ENCODE measurements at places on chromosomes 16 and 17.
A peak's percentile ranks its signal among the peaks of the same experiment; 100 is the strongest.

GRCh38 chr16:4176906-4177417 is 60.7 kb upstream of the ADCY9 start:
- DNase-seq = peak; percentile 29

- DNase-seq = no peak
Measured at GRCh38 chr17:27579897-27580321, 51.1 kb upstream of the LGALS9 start.

GRCh38 chr17:79220713-79221291 is 146.2 kb downstream of the ENGASE start:
- no peak for DNase-seq

DNA sequence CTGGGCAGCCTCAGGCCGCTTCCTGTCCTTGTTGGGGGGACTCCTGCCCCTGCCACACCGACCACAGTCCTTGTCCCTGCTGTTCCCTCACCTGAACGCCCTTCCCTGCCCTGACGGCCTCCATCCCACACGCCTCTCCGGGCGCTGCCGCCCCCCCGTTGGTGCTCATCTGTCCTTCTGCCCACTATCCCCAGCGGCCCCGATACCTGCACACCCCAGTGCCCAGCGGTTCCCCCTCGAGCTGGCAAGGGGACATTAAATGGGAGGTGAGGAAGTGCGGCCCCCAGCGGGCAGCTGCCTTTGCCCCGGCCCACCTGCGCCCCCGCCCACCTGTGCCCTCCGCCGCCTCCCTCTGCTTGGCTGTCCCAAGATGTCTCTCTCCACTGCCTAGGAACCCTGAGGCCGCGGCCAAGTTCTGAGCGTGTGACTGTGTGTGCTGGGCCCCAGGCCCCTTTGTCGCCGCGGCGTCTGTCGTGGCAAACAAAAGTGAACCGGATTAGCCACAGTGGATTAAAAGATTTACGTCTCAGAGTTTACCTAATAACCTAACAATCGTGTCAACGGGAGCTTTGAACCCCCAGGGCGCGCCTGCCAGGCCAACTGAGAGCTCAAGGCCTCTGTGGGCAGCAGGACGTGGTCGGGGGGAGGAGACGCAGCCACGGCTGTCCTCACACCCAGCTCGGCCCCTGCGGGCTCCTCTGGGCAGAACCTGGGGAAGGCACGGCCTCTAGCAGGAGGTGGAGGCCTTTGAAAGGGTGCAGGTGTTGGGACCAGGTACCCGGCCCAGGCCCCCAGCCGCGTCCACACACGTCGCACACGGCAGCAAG is 7.6 kb upstream of the AXIN1 start:
- no peak for DNase-seq

GRCh38 chr16:30137897-30138296 is 14.9 kb upstream of the MAPK3 start:
- no peak for DNase-seq

DNA sequence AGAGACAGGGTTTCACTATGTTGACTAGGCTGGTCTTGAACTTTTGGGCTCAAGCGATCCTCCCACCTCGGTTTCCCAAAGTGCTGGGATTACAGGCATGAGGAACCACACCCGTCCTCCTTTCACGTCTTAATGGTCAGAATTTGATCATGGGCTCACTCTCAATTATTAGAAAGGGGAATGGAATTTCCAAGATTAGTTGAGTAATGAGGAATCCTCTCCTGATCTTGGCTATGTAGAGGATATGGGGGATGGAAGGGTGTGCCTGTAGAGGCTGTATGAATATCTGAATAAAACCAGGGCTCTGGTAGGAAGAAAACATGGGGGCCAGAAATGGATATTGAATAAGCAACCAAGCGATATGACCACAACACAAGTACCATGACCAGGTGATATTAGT is 25.9 kb upstream of the SMURF2 start:
- peak; percentile 80 for DNase-seq

DNA sequence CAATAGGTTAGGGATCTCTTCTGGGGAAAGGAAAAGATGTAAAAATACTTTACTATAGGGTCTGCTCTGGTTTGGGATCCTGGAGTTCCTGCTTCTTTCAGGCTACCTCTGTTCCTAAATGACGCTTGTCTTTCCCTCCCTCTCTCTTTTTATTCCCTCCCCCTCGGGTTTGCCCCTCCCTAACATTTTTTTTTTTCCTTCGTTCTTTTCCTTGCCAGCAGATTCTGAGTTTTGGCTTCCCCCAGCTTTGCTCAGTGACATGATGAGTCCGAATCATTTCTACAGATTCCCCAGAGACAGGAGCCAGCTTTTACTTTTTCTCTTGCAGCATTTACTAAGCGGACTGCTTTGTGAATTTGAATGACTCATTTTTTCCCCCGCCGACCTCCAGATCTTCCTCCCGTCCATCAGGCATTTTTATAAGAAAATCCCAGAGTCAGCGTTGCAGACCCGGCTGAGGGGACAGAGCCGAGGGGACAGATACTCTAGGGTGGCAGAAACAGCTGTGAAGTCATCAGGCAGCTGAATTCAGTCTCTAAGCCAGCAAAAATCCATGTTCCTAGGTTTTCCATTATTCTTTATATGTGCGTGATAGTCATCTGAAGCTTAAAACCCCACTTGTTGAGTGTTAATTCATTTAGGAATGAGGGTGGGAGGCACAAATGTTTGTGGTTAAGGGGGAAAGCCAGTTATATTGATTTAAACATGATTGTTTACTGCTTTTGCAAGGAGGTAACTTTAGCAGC is at the start of gene TMEM100:
Gene TMEM100 (minus strand): TSS at position 123 of the 746 bp plus-strand sequence. CDS start 1,794 bp downstream, outside the sequence.
- DNase-seq = peak; percentile 96

DNA sequence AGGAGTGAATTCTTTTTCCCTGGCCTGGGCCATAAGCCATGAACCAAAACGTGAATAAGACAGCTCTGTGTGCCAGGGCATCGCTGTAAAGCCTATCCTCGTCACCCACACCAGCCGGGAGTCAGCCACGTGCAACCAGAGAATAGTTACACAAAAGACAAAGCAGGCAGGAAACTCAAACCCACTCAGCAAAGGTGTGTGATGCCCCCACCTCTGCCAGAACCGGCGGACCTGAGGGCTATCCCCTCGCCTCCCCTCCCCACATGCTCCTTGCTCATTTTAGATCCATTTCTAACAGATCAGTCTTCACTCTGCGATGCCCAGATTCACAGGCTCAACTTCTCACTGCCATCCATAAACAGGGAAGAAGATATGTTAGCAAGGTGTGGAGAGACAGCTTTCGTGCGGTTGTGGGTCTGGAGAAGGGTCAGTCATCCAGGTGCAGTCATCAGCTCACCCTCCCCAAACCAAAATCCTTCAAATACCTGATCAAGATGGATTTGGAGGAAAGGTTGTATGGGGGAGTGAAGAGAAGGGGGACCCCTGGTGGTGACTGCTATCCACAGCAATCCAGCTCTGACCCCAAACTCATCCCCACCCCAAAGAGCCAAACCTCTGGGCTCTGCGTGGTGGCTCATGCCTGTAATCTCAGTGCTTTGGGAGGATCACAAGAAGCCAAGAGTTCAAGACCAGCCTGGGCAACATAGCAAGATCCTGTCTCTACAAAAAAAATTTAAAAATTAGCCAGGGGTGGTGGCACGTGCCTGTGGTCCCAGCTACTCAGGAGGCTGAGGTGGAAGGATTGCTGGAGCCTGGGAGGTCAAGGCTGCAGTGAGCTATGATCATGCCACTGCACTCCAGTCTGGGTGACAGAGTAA is 219.2 kb downstream of the C16orf78 start:
- DNase-seq = peak; percentile 42

DNA sequence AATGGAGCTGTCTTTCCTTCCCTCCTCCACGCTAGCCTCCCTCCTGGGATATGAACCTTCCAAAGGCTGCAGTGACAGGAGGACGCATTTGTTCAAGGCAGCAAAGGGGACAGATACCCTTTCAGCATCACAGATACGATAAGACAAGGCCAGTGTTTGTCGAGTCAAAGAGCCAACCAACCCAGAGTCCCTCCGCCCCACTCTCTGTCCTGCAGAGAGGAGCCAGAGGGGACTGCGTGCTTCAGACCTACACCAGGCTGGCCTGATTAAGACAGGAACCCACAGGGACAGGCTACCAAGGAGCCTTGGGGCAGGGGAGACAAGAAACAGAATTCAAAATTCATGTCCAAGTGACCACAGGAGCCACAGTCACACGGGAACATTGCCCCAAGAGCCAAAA is 72.6 kb upstream of the CDH5 start:
- no peak for DNase-seq

GRCh38 chr16:3027983-3028715 is 4.3 kb downstream of the THOC6 start:
- peak; percentile 76 for DNase-seq

DNA sequence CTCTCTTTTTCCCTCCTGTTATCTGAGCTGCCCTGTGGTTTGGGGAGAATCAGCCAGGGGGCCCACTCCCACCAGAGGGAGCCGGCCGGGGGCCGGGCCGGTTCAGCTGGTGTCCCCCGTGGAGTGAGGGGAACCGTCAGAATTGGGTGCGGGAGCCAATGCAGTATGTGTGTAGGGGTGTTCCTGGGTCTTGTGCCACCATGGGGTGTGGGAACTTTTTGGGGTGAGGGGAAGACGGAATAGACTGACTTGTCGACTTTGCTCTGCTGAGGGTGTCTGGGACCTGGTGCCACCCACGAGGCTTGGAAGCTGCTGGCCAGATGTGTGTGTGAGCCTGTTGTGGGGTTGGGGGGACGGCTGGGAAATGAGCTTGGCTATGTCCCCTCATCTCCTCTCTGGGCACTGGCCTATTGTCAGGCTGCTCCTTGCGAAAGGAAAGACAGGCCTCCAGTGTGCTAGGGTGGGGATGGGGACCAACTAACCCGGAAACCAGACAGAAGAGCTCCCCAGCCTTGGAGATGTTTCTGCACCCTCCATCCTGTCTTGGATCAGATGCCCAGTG is 9.9 kb downstream of the RARA start:
- DNase-seq = no peak

DNA sequence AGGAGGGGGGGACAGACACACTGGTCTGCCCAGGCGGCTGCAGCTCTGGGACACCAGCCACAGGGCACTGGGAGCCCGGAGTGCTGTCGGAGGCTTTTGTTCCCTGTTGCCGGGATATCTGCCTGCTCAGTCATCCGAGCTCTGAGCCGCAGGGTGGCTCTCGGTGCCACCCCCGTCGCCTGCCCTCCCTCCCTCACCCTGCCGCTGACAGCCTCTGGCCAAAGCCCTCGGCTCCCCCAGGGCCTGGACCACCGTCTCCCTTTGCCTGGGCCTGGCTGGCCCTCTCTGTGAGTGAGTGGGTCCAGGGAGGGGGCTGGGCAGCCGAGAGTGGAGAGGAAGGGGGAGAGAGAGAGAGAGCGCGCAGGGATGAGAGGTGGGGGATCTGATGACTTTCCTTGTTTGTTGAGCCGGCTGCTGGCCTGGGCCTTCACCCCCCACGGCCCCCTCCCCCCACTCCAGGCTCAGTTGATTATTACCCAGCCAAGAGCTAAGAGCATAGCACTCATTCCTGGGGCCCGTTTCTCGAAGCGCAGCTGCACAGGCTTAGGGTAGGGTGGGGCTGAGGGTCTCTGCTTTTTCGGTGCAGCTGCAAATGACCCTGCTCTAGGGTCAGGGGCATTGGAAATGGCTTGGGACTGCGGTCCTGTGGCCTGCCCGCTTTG is 2.7 kb downstream of the FOXJ1 start:
- no peak for DNase-seq

- DNase-seq = peak; percentile 8
Measured at GRCh38 chr17:51770027-51770759, 388.3 kb downstream of the CA10 start.

- no peak for DNase-seq
Measured at GRCh38 chr16:26765087-26765486, 301.6 kb upstream of the C16orf82 start.

All from fibroblast of skin of scalp (primary cell).